ENCODE measurements at places on chromosomes 5 and 9.

GRCh38 chr5:69238760-69239251 is 4.1 kb downstream of the CDK7 start:
- DNase-seq, result no peak

GRCh38 chr5:159732220-159732619 is 184.1 kb upstream of the ADRA1B start:
- peak; percentile 32 for DNase-seq

GRCh38 chr9:98567540-98568233 is 141.0 kb downstream of the GABBR2 start:
- DNase-seq, result no peak

- peak; percentile 83 for DNase-seq
Observed at GRCh38 chr9:91681461-91682305, 258.1 kb upstream of the NFIL3 start.

DNA sequence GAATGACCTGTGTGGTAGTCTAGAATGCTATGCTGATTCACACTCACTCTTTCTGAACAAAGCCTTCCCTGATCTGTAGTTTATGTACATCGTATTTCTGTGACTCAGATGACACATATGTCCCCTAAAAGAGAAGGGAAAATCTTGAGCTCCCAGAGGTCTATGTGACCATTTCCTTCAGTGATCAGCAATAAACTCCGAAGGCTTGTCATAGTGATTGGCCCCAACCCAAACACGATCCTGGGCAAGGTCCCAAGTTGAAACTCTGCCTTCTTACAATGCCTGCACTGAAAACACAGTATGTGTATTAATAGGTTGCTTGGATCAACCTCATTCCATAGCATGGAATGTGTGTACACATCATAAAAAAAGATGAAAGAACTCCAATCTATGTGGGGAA is 685.8 kb downstream of the MAT2B start:
- DNase-seq, result no peak

DNA sequence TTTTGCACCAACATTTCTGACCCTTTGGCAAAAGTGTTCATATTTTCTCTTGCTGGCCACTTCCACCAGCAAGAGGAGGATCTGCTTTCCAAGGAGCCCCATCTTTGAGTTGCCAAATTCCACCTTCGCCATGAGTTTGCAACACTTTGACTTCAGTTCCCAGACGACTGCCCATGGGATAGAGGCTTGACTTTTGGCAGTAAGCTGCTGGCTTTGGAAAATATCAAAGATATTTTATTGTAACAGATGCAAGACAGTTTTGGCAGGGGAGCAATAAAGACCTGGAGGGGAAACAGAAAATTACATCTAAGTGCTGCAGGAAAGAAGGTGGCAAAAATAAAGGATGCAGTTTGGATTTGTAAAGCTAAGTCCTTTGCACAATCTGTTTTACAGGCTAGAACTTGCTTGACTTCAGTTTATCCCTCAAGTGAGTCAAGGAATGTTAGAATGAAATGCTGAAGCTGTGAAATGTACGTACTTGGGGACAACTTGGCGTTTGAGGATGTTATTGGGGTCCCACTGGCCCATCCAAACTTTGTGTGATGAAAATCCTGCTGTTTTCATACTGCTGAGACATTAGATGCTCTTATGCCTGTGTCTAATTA is 232.9 kb downstream of the GOLPH3 start:
- no peak for DNase-seq

DNA sequence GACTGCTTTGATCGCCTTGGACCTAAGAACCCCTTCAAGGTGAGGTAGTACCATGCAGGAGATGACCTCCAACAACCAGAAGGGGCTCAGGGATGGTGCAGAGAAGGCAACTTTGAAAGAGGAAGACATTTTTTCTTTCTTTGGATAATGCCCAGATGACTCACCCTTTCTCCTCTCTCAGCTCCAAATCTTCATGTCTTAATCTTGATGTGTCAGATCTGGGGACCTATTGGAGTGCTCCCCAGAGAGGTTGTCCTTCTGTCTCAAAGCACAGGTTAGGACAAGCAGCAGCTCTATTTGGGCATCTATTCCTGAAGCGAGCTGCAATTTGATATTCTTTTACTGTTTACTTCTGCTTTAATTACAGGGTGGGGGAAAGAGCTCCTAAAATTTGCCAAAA is 229.9 kb upstream of the MAP3K1 start:
- no peak for DNase-seq

GRCh38 chr5:133936651-133937015 is 31.8 kb downstream of the C5orf15 start:
- DNase-seq, result no peak

- no peak for DNase-seq
Observed at GRCh38 chr5:141511771-141512325, 23.0 kb downstream of the PCDHGC5 start.

DNA sequence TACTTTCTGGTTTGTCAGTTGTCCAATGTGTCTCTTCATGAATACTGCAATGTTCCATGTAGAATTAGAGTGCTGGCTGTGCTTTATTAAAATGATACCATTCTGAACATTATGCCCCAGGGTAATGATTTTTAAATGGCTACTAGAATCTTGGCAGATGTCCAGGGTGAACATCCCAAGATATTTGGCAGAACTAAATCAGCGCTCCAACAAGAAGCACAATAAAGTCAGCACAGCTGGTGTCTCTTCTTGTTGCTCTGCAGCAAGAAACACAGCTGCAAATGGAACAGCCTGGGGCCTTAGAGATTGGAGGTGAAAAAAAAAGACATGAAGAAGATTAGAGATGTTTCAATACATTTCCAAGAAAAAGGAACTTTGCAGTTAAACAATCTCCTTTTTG is 248.3 kb downstream of the CDH18 start:
- no peak for DNase-seq

Measured in MM.1S (cell line).